HCT116 (cell line): ENCODE measurements at places on chromosomes 5 and 9.

DNA sequence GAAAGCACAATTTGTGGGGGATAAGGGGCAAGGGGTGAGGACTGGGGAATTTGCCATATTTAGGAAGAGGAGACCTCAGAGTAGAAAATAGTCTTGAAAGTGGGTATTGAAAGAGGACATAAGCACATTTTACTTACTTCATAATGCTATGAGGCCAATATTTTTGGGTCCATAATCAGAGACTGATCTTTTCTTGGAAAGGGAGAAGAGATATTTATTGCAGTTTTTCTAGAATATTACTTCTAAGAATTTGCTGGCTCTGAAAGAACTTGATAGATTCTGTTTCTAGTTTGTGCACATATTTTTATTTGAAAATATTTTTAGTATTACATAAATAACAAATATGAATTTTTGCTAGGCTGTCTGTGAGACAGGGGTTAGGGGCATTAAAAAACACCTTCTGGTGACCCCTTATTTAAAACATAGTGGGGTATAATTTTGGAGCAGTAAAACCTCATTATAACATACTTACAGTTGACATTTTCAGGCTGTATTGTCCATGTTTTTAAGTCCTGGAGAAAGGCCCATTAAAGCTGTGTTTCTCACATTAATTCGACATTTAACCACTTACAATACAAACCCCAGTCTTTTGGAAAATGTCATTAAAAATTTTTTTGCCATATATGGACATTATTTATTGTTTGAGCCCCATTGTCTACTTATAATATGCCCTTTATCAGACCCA, 118.9 kb upstream of the NFIB start:
- H3K27ac ChIP-seq, result no peak overlapping the region
- H3K27me3 ChIP-seq, result 0 out of 2 replicates have a peak, but pooled peaks cover 3% of the 10 kb centered on the region
- no peak overlapping the region for H3K4me3 ChIP-seq

GRCh38 chr9:104456831-104457230, 47.2 kb upstream of the OR13F1 start:
- DNase-seq, result no peak
- H3K27me3 ChIP-seq, result no peaks in the 10 kb centered on the region; the same call in 1 of the 2 replicates
- no peaks in the 10 kb centered on the region for H3K4me1 ChIP-seq
- no peak overlapping the region for H3K27ac ChIP-seq

DNA sequence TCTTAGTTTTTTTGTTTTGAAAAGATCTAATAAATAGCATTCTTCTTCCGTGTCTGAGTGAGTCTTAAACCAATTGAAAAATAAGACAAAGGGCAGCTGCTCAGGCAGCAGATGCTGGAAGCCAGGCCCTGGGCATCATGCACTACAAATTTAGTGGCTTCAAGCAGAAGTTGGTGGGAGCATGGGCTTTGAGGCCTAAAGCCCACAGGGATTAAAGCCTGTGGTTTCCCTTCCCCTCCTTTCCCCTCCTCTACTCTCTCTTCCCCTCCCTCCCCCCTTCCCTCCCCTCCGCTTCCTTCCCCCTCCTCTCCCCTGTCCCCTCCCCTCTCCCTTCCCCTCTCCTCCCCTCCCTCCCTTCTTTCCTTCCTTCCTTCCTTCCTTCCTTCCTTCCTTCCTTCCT, 20.1 kb upstream of the KIF4B start:
- no peak for DNase-seq
- H3K27ac ChIP-seq, result no peak overlapping the region
- no peaks in the 10 kb centered on the region for H3K36me3 ChIP-seq
- H3K4me3 ChIP-seq, result no peak overlapping the region
- H3K27me3 ChIP-seq, result no peaks in the 10 kb centered on the region

GRCh38 chr5:136491806-136492205, 126.5 kb upstream of the TRPC7 start:
- H3K36me3 ChIP-seq, result no peaks in the 10 kb centered on the region
- DNase-seq, result no peak
- no peak overlapping the region for H3K27ac ChIP-seq
- H3K27me3 ChIP-seq, result no peaks in the 10 kb centered on the region
- no peaks in the 10 kb centered on the region for H3K4me1 ChIP-seq
- no peak overlapping the region for H3K4me3 ChIP-seq

- H3K36me3 ChIP-seq, result no peaks in the 10 kb centered on the region
- no peak overlapping the region for H3K4me3 ChIP-seq
- H3K27me3 ChIP-seq, result no peaks in the 10 kb centered on the region
- no peaks in the 10 kb centered on the region for H3K4me1 ChIP-seq
These were observed 111.1 kb upstream of the RASA1 start for GRCh38 chr5:87156631-87157030.

DNA sequence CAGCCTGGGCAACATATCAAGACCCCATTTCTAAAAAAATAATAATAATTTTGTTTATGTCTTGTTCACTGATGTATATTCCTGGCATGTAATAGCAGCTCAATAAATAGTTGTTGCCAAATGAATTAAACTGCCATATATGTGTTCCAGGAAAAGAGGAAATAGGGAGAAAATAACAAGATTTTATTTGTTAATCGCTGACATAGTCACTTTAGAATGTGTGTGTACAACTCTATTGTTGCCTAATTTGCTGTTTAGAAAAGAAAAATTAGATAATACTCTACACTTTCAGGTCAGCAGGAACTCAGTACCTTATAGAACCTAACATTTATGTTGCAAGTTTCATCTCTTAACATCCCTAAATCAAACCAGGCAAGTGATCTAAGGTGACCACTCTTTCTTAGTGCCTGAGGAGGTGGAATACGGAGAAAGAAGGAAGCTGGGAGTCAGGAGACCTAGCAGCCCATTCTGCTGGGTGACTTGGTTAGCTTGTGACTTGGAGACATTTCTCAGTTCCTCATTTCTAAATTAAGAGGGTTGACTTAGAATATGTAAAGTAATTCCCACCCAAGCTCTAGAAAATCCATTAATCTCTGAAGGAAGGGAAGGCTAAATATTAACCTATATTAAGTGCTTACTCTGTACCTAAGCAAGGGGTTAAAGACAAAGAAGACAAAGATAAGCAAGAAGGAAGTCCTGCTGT, 110.3 kb upstream of the IQGAP2 start:
- H3K36me3 ChIP-seq, result no peaks in the 10 kb centered on the region
- H3K4me3 ChIP-seq, result no peak overlapping the region
- 0 out of 2 replicates have a peak, but pooled peaks cover 4% of the 10 kb centered on the region for H3K27me3 ChIP-seq
- peaks cover 5% of the 10 kb centered on the region; the same call in 1 of the 2 replicates for H3K4me1 ChIP-seq
- no peak overlapping the region for H3K27ac ChIP-seq

- peaks cover 46% of the 10 kb centered on the region for H3K27me3 ChIP-seq
- no peak overlapping the region for H3K4me3 ChIP-seq
- no peak for DNase-seq
- no peak overlapping the region for H3K27ac ChIP-seq
These were observed 56.7 kb downstream of the SAXO1 start for GRCh38 chr9:18976221-18976708.

GRCh38 chr5:56200971-56201666, 32.0 kb downstream of the ANKRD55 start:
- H3K36me3 ChIP-seq, result no peaks in the 10 kb centered on the region
- no peak overlapping the region for H3K4me3 ChIP-seq
- no peaks in the 10 kb centered on the region for H3K27me3 ChIP-seq
- H3K4me1 ChIP-seq, result no peaks in the 10 kb centered on the region
- H3K27ac ChIP-seq, result no peak overlapping the region

GRCh38 chr5:178244576-178244975, 12.0 kb upstream of the PHYKPL start:
- DNase-seq, result no peak
- H3K4me3 ChIP-seq, result no peak overlapping the region
- H3K4me1 ChIP-seq, result no peaks in the 10 kb centered on the region
- no peak overlapping the region for H3K27ac ChIP-seq
- H3K36me3 ChIP-seq, result no peaks in the 10 kb centered on the region

DNA sequence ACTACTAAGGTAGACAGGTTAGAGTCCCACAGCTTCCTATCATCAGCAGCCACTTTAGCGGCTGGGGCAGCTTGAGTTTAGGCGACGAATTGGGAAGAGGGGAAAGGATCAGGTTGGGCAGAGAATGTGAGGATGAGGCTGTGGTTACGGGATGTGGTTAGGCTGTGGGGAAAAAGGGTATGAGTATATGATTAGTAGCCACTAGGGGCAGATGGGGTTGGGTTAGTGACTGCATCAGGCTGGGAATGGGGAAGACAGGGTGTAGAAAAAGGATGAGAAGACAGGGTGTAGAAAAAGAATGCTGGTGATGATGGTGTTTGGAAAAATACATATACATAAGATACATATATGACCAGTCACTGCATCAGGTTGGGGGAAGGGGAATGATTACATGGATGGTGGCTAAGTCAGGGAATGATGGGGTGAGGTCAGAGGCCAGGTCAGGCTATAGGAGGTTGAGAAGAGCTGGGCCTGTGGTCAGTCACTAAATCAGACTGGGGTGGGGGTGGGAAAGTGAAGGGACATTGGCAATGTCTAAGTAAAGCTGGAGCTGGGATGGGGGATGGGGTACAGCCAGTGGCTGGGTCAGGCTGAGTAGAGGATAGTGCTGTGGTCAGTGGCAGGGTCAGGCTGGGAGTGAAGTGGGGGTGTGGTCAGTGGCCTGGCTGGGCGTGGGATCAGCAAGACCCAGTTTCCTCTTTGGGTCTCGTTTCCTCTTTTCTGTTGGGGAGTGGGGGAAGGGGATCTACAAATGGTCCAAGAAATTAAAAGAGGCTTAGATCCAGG, 2.1 kb downstream of the TLN1 start:
- DNase-seq, result peak; percentile 21
- no peak overlapping the region for H3K4me3 ChIP-seq
- H3K27ac ChIP-seq, result no peak overlapping the region
- H3K36me3 ChIP-seq, result peaks cover 12% of the 10 kb centered on the region; the same call in 1 of the 2 replicates
- H3K27me3 ChIP-seq, result no peaks in the 10 kb centered on the region
- H3K4me1 ChIP-seq, result peaks cover 22% of the 10 kb centered on the region

DNA sequence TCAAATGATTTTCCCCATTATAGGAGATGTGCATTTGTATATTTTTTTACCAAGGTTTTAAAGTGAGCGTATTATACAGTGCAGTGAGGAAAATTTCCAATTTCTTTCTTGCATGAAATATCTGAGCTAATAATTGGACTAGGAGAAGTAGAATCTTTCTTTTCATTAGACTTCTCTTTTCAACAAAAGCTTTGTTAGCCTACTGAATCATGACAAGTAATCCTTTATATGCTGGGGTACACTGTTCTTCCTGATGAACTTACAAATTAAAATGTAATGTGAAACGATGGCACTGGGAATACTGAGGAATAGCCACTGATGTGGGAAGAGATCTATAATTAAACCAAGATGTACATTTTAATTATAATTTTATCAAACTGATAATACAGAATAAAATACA, 829.6 kb downstream of the PTPRD start:
- no peak for DNase-seq
- H3K4me3 ChIP-seq, result no peak overlapping the region
- no peaks in the 10 kb centered on the region for H3K36me3 ChIP-seq
- no peaks in the 10 kb centered on the region for H3K4me1 ChIP-seq

- DNase-seq, result no peak
- no peak overlapping the region for H3K27ac ChIP-seq
- no peaks in the 10 kb centered on the region for H3K27me3 ChIP-seq
These were observed 549.3 kb downstream of the RAB3C start for GRCh38 chr5:59132131-59132530.

DNA sequence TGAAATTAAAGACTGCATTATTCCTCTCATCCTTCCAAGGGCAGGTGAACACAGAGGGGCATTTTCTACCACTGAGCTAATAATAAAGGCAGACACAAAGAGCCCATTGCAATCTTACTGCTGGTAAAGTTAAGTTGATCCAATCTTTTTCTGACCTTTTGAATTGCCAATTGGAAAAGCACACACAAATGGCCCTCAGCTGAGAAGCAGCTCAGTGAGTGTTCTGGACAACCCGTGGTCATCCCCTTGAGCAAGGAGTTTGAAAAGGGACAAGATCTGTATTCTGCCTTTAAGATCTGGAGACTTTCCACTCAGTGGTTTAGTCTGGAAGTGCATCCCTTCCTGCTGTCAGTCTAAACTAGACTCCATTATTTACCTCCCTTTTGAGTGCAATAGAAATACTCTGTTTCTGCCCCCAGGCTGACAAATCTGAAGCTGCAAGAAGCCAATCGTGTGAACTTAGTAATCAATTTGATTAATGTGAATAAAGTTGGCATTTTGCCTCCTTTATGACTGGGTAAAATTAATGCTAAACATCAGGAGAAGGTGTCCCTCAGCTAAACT, 835.7 kb downstream of the MAT2B start:
- H3K4me3 ChIP-seq, result no peak overlapping the region
- no peaks in the 10 kb centered on the region for H3K36me3 ChIP-seq
- no peak overlapping the region for H3K27ac ChIP-seq
- no peaks in the 10 kb centered on the region for H3K4me1 ChIP-seq
- no peaks in the 10 kb centered on the region for H3K27me3 ChIP-seq

DNA sequence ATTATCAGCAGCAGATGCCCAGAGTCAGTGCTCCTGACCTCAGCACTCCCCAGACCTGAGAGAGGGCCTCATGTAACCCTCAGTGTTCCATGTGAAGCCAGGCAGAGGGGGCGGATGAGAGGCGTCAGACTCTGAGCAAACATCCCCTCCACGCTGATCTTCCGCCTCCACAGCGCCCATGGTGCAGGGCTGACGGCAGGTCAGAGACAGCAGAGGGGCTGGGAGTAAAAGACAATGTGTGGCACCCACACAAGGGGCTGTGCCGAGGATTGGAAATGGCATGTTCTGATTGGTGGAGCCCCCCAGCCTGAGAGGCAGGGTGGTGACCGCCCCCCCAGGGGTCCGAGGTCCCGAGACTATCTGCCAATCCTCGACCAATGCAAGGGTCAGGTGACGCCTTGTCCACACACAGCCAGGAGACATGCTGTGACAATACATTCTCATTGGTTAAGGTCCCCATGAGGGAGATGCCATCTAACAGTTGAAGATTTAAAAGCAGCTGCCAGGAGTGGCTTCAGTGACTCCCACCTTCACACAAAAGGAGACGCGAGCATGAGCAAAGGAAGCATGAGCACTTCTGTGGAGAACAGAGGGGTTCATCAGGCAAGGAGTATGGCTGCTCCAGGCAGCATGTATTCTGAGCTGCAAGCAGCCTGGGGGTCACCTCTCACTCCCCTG, 19.3 kb upstream of the SLC25A51 start:
- no peak for DNase-seq

DNA sequence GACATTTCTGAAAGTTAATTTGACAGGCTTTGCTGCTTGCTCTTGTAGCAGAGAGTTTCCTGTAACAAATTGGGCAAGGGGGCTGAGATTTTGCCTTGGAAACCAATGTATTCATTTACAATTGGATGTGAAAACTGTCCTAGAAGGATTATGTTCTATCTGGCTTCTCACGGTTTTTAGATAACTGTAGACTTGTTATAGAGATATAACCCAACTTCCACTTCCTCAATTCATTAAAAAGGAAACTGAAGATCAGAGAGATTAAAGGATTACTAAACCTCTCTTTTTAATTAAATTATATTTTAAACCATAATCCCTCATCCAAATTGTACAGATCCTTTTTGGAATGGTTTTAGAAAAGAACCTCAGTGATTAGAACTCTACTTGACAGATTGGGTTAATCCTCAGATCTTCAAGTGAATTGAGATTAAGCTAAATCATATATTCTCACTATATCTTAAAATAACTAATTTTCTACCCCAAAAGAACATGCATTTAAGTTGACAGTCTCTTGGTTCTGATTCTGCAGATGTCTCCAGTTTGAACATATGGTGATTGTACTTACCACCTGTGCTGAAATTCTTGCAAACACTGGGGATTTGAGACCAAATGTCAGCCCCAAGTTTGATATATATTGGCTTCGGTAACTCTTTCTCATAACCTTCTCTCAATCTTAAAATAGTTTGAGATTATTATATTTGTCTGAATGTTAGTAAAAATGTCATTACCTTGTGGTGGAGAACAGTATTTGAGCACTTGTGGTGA, 130.1 kb upstream of the C9orf72 start:
- no peaks in the 10 kb centered on the region for H3K36me3 ChIP-seq
- no peaks in the 10 kb centered on the region for H3K4me1 ChIP-seq
- no peak overlapping the region for H3K27ac ChIP-seq
- no peak for DNase-seq
